ENCODE measurements at places on chromosomes 4 and X.

- no peak for DNase-seq
These were observed 177.1 kb upstream of the MID1 start for GRCh38 chrX:10797466-10797865.

- DNase-seq: no peak
These were observed 843.4 kb downstream of the FSTL5 start for GRCh38 chr4:161320377-161320776.

- DNase-seq: no peak
These were observed 6.8 kb upstream of the OCIAD2 start for GRCh38 chr4:48913346-48913745.

GRCh38 chr4:165415910-165416309 lies 37.1 kb downstream of the CPE start:
- DNase-seq: no peak

GRCh38 chrX:153772316-153773217 lies 8.3 kb upstream of the SRPK3 start:
- no peak for DNase-seq

GRCh38 chr4:172809319-172809718 lies 359.3 kb upstream of the GALNT7 start:
- no peak for DNase-seq

- no peak for DNase-seq
These were observed 148.6 kb upstream of the CNKSR2 start for GRCh38 chrX:21225643-21226042.

GRCh38 chr4:4593596-4594284 lies 51.9 kb upstream of the STX18 start:
- DNase-seq: no peak

- DNase-seq: peak; percentile 86
These were observed at the start of gene FGD1 for GRCh38 chrX:54495814-54496516. Gene FGD1, minus strand, starts transcription at chrX:54496234. Its CDS starts 802 bp downstream, at chrX:54495432.

GRCh38 chr4:36244257-36245082 lies at the start of gene ARAP2:
Gene ARAP2, minus strand, starts transcription at chr4:36244514. Its CDS starts 15,028 bp downstream, at chr4:36229486.
- peak; percentile 7 for DNase-seq

- no peak for DNase-seq
These were observed 112.5 kb upstream of the HAND2 start for GRCh38 chr4:173642509-173642908.

GRCh38 chrX:10945498-10945897 lies 165.6 kb upstream of the HCCS start:
- no peak for DNase-seq

GRCh38 chrX:132636080-132636479 lies 147.2 kb upstream of the MBNL3 start:
- peak; percentile 13 for DNase-seq

- no peak for DNase-seq
These were observed 711.4 kb upstream of the GALNTL6 start for GRCh38 chr4:171101845-171102244.

DNA sequence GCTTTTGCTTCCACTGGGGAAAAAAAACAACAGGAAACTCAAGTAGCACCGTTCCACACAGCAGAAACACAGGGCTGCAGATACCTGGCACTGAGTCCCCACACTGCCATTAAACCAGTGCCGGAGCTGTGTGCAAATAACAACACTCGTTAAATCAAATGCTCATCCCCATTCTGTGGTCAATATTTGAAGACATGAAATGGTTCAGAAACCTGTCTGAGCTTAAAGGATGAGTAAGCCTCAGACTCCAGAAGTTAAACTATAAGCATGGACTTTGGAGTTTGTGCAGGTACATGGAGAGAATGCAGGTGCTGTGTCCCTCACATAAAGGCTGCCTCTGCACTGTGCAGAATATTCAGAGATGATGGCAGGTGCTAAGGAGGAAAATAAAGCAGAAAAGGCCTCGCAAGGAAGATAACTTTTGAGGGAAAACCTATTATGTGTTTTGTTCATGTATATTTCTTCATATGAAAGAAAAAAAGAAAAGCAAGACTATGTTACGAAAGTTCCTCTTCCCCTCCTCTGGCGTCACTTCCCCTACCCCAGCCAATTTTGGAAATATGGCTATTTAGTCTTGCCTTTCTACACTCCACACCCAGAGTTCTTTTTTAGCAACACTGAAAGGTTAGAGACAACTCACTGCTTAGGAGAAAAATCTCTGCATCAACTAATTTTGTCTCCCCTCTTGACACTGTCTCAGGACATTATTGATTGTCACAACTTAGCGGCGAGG lies 4.6 kb downstream of the MPP1 start:
- no peak for DNase-seq

DNA sequence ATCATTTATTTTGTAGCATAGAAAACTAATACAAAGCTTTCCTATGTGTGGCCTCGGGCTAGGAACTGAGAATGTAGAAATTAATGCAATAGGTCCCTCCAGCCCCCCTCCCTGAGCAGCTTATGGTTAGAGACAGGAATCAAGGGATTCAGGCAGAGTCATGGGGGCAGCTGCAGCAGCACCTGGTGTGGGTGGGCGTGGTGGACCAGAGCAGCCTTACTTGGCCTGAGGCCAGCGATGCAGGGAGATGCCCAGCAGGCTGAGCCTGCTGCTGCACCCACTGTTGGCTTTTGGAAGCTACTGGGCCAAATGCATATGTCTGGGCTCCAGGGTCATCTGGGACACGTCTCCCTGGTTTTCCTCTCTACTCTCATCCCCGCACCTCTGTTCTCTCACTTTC lies 74.0 kb downstream of the STK32B start:
- no peak for DNase-seq

- DNase-seq: no peak
These were observed 9.6 kb downstream of the LRPAP1 start for GRCh38 chr4:3522651-3523050.

DNA sequence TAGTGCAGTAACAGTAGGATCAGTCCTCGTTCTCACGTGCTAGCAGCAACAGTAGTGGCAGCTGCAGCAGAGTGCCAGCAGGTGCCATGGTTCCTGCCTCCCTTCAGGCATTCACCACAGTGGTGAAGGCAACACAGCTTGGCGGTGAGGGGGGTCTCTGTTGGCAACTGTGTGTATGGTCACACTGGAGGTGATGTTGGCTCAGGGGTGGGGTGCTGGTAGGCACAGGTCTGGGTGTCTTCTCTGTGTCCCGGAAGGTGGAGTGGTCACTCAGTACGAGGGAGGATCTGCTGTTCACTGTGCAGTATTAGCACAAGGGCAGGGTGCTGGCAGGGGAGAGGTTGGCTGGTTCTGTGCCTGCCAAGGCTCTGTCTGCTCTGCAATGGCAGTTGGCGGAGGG lies 671.8 kb downstream of the CCSER1 start:
- DNase-seq: no peak

DNA sequence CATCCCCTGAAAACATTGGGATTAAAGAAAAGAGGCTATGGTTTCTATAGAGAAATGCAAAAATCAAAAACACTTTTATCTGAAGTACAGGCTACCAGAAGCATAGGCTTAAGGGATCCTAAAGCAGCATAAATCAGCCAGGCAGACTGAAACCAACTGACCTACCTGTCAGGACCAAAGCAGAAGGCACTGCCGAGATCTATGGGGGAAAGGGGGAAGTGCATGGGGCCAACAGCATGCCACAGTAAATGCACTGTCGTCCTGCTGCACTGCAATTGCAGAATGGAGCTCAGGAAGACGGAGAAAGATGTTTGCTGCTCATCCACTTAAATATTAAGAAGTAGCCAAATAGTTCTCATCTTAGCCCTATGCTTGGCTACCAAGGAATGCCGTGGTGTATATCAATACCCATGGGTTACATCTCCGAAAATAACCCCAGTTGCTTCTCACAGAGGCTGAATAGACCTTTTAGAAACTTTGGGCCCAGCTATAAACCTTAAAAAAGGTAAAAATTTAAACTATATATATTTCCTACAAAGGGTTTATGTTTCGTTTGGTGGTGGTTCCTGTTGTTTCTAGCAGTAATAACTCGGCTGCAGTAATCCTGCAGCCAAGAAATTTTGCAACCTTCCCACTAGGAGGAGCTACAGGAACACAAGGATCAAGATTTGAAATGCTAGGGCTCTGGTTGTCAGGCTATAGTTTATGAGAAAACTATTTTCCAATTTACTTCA lies 312.2 kb upstream of the DIAPH2 start:
- DNase-seq: peak; percentile 60

DNA sequence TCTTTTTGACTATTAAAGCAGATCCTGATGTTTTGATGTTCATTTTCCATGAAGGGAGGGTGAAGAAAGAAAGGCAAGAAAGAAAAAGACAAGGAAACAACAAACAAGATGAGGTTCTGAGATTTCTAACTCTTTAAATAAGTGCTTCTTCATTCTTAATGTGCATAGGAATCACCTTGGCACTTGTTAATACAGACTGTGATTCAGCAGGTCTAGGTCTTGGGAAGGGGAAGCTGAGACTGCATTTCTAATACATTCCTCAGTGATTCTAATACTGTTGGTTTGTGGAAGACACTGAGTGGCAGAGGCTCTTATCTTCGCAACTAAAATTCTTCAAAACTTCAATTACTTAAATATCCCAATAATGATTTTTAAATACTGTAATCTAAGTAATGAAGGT lies 95.2 kb upstream of the NAP1L5 start:
- DNase-seq: no peak

GRCh38 chrX:41085512-41085877 lies 250 bp downstream of the USP9X start:
- DNase-seq: peak; percentile 51

DNA sequence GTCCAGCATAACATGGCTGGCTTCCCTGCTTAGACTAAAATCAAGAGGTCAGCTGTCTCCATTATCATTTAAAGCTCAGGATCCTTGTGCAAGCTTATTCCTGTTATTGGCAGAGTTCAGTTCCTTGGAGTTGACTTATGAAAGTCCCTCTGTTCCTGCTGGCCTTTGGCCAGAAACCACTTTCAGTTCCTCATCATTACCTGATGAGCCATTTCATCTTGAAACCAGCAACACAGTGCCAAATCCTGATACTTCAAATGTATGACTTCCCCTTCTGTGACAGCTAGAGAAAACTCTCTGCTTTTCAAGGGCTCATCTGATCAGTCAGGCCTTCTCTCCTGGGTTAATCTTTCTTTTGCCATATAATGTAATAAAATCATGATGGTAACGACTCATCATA lies 110.6 kb upstream of the FSTL5 start:
- no peak for DNase-seq

DNA sequence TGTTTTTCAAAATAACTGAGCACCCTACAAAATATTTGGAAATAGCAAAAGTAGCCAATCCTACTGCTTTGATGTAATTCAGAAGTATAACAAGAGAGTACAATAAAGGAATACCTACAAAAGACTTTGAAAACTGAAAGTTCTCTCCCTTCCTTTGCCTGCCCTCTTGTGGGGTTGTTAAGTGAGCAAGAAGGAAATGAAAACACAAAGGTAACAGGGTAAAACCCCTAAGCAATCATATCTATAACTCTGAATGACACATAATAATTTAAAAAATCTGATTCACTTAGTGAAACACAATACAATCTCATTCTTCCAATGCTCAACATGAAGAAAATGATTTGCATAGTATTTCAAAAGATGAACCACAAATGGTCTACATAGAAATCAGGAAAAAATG lies 98.2 kb downstream of the FRYL start:
- no peak for DNase-seq

DNA sequence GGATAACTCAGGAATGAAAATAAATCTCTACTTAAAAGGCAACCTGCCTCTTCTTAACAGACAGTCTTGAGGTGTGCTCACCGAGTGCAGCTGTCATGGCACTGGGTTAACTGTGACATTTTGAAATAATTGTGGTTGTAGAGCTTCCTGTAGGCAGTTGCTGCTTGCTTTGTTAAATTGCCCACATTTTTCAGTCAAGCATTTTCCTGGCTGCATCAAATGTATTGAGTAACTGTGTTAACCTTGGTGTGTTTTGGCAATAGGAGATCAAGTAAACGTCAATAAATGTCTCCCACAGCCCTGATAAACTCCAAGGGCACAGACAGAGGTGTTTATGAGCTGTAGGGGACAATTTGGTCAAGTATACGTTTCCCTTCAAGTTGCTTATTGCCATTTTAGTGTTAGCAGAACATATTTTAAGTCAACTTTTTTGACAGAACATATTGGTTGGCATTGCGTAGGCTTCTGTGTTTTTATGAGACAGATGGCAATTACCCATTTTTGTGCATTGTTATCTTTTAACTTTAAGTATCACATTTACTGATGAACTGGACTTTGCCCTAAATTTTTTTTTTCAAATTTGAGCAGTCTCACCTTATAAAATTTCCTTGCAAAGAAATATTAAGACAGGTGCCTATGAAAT lies 527.4 kb downstream of the C4orf33 start:
- no peak for DNase-seq

DNA sequence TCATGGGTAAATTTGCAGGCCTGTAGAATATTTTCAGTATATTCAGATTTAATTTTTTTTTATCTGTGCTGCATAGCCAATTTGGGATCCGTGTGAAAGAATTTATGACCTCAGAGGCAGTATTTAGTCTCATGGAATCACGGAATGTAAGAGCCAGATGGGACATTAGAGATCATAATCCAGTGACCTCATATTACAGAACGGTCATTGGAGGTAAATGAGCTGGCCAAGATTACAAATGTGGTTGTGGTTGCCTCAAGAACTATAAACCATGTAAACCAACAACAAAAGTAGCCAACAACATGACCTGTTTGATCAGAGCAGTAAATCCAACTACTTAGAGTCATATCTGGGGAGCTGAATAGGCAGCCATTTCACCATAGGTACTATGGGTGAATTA lies 71.6 kb downstream of the AMOT start:
- DNase-seq: no peak

DNA sequence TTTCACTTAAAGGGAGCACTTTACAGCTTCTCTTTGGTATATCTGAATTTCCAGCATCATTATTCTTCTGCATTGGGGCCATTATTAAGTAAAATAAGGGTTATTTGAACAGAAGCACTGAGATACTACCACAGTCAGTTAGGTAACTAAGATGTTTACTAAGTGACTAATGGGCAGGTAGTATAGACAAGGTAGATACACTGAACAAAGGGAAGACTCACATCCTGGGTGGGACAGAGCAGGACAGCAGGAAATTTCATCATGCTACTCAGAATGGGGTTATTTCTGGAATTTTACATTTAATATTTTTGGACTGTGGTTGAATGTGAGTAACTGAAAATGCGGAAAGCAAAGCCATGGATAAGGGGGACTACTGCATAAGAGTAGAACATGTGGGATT lies 316.0 kb downstream of the CCSER1 start:
- DNase-seq: no peak

DNA sequence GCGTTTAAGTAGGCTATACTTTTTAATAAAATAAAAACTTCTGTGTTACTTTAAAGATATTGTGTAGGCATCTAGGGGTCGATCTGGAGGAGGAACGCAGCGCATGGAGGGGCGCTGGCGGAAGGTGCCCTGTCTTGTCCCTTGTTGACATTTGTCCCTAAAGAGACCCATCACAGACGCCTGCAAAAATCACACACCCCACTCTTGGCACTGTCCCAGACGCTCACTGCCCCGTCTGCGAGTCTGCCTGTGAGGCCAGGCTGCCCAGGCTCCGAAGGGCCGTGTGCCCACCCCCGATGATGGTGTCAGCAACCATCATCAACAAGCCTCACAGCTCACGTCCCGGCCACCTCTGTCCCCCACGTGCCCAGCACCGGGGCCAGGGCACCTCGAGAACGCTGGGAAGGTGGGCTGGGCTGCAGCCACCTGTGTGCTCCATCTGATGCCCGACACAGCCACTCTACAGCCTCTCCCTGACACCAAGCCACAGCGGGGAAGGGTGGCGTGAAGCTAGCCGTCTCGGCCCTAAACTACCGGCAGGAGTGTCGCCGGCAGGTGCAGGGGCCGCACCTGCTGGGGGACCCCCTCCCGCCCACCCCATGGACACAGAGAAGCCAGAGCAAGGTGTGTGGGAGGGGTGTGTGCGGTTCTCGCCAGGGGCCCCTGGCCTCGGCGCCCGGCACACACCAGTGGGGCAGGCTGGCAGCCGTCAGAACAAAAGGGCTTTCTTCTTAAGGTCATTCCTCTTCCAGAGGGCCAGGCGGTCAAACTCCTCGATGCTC lies 26.8 kb upstream of the AFAP1 start:
- no peak for DNase-seq
